ENCODE measurements at places on chromosomes 11 and 22.

DNA sequence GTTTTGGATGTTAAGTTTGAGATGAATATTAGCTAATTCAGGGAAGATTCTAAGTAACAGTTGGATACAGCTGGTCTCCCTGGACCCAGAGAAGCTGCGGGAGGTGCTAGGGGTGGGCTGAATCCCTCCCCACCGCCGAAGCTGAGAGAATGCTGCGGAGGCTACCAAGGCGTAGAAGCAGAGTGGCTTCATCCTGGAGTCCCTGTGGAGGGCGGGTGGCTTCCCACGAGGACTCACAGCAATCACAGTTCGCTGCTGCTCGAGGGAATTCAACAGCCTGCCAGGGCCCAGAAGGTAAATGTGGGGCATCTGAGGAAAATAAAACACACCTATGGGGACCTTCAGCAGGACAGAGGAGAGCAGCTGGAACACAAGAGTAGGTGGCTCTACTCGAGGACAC lies 11.1 kb upstream of the B3GAT1 start:
- DNase-seq = no peak

DNA sequence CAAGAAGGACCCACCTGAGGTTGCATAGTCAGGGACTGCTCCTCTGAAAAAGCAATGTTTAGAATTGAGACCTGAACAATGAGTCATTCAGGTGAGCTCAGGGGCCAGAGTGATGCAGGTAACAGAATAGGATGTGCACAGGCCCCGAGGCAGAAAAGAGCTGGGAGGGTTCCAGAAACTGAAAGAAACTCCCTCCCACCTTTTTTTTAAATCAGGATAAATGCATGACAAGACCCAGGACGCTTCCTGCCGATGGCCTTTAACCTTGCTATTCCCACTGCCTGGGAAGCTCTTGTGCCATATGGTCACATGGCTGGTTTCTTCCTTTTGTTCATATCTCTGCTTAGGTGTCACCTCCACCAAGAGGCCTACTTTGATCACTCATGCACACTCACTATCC lies 214.2 kb upstream of the ZBED5 start:
- DNase-seq = no peak

DNA sequence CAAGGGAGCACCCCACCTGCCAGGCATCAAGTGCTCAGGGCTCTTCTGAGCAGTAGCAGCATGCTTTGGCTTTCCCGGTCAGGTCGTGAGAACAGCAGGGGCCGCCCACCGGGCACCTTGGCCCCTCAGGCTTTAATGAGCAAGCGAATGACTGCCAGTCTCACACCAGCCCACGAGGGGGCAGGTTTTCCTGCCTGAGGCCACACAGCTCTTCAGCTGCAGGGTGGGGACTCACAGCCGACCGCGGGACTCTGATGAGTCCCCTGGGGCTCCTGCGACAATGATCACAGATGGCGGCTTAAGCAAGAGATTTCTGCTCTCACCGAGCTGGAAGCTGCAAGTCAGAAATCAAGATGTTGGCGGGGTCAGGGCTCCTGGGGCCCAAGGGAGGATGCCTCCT lies 14.3 kb upstream of the FGF19 start:
- peak; percentile 51 for DNase-seq

DNA sequence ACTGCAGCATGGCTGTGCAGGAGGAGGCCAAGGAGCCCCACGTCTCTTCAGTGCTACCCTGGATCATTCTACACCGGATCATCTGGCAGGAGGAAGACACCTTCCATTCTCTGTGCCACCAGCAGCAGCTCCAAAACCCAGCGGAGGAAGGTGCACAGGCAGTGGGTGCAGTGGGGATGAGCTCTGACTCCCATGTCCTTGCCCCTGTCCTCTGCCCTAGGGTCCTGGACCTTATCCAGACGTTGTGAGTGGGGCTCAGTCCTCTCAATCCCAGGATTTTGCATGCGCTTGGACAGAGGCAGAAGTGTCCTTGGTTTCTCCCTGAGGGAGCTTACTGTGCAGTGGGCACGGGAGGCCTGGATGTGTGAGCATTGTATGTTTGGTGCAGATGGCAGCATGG lies 61.3 kb downstream of the CABIN1 start:
- DNase-seq = no peak

DNA sequence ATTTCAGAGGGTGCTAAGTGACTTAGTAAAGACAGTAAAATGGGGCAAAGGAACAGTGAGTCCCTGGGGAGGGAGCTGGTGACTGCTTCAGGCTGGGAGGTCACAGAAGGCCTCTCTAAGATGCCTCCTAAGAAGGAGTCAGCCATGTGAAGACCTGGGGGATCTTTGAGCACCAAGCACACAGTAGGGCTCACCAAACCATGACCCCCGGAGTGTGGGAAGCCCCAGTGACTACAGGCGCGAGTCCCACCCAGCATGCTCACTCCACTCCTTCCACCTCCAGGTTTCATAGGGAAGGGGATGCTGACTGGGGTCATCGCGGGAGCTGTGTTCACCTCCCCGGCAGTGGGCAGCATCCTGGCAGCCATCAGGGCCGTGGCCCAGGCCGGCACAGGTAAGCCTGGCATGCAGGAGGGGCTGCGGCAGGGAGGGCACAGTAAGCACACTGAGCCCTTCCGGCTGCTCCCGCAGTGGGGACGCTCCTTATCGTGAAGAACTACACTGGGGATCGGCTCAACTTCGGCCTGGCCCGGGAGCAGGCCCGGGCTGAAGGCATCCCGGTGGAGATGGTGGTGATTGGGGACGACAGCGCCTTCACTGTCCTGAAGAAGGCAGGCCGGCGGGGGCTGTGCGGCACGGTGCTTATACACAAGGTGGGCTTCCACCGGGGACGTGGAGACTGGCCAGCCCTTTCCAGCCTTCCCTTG lies 5.9 kb downstream of the TKFC start:
- no peak for DNase-seq

- DNase-seq = no peak
Observed at GRCh38 chr11:57407941-57408475, 17.6 kb upstream of the PRG2 start.

GRCh38 chr11:98710986-98711385 lies 309.8 kb upstream of the CNTN5 start:
- DNase-seq = no peak

DNA sequence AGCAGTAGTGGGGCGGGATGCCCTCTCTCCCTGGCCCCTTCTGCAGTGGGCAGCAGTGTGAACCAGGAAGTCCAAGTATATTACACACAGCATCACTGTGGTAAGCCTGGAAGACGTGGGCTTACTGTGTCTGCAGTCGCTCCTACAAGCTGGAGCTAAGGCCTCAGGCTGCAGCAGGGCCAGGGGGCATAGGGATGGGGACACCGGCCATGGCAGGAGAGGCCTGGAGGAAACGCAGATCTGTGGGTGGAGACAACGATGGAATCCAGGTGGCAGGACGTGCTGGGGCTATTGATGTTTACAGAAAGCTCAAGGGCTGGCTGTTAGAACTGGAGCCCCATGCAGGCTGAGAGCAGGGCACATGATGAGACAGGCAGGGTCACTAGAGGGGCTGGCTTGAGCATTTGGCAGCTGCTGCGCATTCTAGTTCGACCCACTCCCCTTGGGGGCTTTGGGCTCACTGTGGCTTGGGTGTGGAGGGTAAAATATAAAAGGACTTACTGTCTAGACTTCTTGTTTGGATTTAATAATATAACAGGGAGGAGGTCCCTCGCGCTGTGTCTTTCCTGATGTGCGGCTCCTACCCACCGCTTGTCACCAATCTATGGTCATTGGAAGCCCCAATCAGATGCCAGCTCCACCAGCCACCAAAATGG lies 539.5 kb downstream of the TBC1D22A start:
- DNase-seq = peak; percentile 6
